RWPE2 (cell line): ENCODE measurements at places on chromosomes 4 and X.

DNA sequence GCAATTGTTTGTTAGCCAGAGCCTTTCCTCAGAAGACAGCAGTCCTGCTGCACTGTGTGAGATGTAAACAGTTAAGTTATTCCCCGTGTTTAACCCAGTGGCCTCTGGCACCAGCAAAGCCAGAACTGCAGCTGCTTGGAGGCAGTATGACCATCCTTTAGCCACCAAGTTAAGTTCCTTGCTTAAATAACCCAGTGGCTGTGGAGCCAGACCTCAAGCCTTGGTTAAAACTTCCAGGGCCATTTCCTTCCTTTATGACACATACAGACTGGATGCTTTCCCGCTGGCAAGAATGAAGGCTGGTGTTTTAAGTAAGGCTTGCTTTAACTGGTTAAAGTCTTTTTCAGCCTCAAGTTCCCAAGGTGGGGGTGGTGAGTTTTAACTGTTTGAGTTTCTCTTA is 379.8 kb downstream of the DCAF12L2 start:
- DNase-seq: no peak

DNA sequence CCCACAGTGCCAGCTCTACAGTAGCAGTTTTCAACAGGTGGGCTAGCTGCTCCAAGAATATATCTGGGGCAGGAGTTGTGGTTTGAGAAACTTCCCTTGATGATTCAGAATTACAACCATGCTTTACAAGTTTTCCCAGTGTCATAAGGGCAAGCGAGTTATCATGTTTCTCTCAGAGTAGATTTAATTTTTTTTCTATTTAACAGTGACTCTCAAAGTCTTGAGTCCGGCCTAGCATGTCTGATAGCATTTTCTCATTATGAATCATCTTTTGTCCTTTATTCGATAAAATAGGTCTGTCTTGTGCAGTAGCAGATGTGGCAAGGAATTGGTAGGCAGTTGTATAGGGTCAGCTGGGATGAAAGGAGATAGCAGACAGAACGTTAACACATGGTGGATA is 62.2 kb upstream of the SPANXD start:
- no peak for DNase-seq

DNA sequence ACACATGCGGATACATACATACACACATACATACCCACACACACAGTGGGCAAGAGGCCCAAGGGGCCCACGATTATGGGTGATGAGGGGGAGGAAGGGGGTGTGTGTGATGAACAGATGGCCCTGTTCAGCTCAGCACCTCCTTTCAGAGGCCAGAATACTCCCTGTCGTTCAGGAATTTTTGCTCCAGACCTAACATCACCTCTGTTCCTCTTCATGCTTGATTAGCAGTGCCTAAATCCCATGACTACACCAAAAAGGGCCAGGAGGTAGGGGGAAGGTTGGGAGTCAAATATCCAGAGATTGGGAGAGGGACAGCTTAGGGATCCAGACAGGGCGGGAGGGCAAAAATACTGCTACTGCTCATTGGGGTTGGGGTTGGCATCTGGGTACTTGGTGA is 42.7 kb downstream of the SMC1A start:
- no peak for DNase-seq

DNA sequence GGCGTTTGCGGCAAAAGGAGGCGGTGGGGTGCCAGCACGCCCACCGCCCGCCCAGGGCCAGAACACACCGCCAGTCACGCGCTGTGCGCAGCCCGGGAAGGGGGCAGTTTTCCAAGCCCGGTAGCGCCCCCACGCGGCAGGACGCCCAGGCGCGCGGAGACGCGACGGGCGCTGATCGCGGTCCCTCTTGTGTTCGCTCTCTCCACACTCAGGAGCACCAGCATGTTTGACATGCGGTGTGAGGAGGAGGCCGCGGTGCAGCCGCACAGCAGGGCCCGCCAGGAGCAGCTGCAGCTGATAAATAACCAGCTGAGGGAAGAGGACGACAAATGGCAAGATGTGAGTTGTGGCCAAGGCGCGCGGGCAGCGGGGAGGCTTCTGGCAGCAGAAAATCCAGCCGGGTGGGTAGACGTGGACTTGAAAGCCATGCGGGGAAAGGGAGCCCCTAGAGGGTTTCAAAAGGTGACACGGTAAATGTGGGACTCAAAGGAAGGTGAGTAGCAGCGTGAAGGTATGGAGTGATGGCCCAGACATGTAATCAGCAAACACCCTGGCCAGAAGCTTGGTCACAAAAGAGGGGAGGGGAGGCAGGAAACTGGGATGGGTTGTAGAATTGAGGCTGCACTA is 104.1 kb downstream of the PHOX2B start:
- DNase-seq: no peak

GRCh38 chr4:142365391-142365790 is 480.7 kb downstream of the INPP4B start:
- DNase-seq: no peak

GRCh38 chrX:9339603-9340491 is 125.0 kb upstream of the TBL1X start:
- DNase-seq: no peak

GRCh38 chr4:37988670-37989069 is 28.5 kb downstream of the PTTG2 start:
- DNase-seq: no peak

DNA sequence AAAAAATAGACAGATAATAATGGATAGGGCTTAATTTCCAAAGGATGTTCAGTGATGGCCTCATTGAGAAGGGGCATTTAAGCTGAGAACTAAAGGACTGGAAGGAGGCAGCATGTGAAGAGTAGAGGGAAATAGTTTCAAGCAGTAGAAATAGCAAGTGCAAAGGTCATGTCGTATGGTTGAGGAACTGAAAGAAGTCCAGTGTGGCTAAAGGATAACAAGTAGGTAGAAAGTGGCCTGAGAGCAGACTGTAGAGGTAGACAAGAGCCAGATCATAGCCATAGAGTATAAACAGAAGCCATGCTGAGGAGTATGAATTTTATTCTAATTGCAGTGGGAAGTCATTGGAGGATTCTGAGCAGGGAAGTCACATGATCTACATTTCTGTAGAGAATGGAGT is 72.3 kb downstream of the GRIA3 start:
- no peak for DNase-seq

DNA sequence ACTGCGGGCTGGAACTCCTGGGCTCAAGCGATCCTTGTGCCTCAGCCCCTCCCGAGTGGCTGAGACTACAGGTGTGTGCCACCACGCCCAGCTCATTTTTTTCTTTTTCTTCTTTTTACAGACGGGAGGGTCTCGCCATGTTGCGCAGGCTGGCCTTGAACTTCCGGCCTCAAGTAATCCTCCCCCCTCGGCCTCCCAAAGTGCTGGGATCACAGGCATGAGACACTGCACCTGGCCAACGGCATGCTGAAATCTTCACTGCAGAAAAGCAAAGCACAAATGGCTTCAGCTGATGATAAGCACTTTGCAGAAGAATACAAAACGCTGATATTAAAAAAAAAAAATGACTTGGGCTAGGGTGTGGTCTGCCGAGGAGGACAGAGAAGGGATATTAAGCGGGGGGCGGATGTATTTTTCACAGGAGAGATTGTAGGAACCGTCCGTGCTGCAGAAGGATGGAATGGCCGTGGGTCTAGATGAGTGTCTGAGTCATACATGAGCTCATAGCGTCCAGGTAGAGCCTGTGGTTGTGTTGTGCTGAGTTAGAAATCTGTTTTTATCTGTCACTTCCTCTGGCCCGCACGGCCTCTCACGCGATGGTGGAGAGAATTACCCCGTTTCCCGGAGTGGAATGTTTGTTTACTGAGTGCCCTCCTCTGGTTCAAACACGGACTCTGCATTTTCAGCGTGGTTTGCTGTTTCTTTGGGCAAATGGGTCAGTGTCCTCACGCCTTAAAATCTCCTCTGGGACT is 8.5 kb upstream of the AKAP17A start:
- no peak for DNase-seq

DNA sequence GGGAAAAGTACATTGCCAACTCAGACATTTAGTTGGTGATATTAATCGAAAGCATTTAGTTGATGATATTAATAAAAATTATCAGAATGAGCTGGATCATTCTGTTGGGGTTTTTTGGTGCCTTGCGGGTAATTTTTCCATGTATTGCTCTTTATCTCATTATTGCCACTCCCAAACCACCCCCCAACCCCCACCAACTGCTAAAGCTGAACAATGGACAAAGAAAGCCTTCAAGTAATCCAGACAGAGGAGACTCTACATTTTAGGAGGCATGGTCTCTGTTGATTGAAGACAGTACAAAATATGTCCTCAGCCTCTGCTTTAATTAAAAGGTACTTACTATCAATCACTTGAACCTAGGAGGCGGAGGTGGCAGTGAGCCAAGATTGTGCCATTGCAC is 22.5 kb downstream of the PDK3 start:
- DNase-seq: no peak

GRCh38 chr4:138052806-138053632 is 189.1 kb downstream of the SLC7A11 start:
- DNase-seq: no peak

DNA sequence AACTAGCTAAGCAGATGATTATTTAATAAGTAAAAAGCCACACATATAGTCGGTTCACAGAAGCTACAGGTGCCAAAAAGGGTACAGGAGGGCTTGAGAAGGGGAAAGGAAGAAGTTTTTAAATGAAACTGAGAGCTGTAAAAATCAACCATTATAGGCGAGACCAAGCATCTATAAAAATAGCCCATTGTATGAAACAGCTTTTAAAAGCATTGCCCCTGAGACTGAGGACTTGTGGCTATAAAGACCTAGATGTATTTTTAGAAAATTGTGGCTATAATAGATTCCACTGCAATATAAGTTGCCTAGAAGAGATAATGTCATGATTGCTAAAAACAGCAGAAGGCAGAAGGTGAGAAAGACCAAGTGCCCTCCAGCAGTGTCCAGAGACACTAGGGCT is 15.0 kb upstream of the TTC29 start:
- DNase-seq: no peak

GRCh38 chr4:133145758-133146573 is 3.1 kb upstream of the PCDH10 start:
- DNase-seq: no peak

DNA sequence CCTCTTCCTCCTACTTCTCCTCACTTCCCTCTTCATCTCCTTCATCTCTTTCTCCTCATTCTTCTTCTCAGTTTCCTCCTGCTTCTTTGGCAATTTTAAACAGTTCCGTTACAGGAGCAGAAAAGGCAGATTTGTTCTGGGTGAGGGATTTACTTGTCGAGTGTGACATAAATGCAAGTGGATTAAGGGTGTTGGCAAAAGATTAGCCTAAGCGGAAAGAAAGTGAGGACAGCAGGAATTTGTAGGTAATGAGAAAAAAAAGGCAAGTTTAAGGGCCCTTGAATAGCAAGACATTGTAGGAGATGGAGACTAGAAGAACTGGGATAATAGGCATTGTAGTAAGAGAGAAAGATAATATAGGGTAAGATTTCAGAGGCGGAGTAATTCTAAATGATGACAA is 841.6 kb downstream of the RAPGEF2 start:
- DNase-seq: no peak

- no peak for DNase-seq
Measured at GRCh38 chr4:139876337-139876941, 210.8 kb downstream of the MGST2 start.

GRCh38 chrX:16458208-16458607 is 191.8 kb upstream of the S100G start:
- DNase-seq: no peak

DNA sequence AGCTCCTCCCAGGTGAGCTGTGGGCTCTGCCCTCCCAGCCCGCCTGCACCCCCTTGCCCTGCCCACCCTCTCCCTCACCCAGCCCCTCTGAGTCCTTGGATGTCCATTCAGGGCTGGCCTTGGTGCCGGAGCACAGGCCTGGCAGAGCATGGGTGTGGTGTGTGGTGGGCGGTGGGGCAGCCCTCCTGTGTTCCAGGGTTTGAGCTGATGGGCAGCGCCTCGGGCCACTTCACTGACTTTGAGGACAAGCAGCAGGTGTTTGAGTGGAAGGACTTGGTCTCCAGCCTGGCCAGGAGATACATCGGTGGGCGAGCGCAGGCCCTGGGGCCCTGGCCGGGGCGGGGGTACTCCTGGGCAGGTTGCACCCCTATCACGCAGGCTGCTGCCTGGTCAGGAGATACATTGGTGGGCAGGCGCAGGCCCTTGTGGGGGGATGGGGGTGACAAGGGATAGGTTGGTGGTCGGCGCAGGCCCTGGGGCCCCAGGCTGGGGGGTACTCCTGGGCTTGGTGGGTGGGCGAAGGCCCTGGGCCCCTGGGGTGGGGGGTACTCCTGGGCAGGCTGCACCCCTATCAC is 7.6 kb upstream of the SLC26A1 start:
- no peak for DNase-seq

DNA sequence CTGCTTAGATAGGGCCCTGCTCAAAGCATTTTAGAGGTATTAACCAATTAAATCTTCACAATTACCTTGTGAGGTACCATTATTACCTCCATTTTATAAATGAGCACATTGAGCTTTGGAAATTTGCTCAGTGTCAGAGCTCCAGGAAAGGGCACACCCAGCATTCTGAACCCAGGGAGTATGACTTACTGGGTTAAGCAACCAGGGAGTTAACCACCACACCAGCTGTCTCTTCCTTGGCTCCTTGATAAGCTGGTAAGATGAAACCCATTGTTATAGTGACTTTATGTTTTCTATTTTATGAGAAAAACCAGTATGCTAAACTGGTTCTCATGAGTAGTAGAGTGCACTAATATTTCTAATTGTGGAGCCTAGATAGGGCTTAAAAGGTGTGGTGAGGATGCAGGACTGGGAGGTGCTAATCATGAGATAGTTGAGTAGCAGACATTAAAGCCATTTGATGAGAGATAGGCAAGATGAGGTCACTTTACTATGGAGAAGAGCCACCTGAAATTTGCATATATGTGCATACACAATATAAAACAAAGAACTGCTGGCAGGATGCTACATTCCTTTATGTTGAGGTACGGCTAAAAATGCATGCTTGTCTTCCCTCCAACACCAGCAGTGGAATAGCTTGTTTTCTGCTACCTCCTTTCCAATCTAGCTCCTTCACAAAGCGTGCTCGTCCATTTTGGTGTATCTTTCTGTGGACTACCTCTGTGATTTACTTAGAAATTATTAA is 556.1 kb downstream of the SPRY1 start:
- DNase-seq: no peak

DNA sequence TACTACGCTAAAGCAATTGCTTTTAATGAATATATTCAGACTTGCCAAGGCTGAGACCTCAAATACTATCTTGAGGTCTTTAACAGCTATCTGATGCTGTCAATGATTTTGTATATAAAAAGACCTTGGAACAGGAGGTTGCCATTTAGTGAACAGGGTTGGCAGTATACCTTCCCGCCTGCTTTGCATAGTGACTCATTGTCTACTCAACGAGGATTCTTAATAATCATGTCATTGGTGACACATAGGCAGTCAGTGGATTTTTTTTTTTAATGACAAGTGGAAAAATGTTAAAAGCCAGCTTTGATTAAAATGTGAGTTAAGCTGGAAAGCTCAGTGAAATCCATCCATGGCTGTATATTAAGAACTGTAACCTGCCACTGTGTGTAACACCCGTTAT is 164.0 kb downstream of the ASMT start:
- no peak for DNase-seq

- DNase-seq: no peak
Measured at GRCh38 chr4:143421609-143422008, 84.9 kb downstream of the GAB1 start.
